Activated CD4-positive, alpha-beta T cell treated with anti-CD3 and anti-CD28 coated beads for 36 hours (primary cell): ENCODE measurements at places on chromosomes 3 and 15.

- no peak for DNase-seq
Observed at GRCh38 chr3:184148076-184148475, 7.1 kb upstream of the DVL3 start.

GRCh38 chr3:31091748-31092147, 197.3 kb upstream of the GADL1 start:
- DNase-seq: no peak

DNA sequence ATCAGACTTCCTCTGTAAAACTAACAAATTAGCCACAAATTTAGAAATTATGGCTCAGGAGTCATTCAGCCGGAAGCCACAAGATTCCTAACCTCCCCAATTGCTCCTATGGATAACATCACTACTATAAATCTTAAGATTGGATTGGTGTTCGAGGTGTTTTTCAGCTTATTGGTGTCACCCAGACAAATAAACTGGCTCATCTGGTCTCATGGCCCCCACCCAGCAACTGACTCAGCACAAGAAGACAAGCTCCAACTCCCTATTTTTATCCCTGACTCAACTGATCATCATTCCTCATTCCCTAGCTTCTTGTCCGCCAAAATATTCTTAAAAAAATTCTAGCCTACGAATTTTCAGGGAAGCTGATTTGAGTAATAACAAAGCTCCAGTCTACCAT, 135.1 kb upstream of the STRIT1 start:
- no peak for DNase-seq

GRCh38 chr15:24966364-24967103, 11.7 kb downstream of the SNRPN start:
- DNase-seq: no peak

GRCh38 chr3:178352326-178353005, 183.8 kb upstream of the KCNMB2 start:
- no peak for DNase-seq

GRCh38 chr3:126901631-126902030, 81.3 kb upstream of the PLXNA1 start:
- DNase-seq: no peak

- DNase-seq: no peak
Observed at GRCh38 chr3:111747490-111747889, 111.6 kb upstream of the PHLDB2 start.

DNA sequence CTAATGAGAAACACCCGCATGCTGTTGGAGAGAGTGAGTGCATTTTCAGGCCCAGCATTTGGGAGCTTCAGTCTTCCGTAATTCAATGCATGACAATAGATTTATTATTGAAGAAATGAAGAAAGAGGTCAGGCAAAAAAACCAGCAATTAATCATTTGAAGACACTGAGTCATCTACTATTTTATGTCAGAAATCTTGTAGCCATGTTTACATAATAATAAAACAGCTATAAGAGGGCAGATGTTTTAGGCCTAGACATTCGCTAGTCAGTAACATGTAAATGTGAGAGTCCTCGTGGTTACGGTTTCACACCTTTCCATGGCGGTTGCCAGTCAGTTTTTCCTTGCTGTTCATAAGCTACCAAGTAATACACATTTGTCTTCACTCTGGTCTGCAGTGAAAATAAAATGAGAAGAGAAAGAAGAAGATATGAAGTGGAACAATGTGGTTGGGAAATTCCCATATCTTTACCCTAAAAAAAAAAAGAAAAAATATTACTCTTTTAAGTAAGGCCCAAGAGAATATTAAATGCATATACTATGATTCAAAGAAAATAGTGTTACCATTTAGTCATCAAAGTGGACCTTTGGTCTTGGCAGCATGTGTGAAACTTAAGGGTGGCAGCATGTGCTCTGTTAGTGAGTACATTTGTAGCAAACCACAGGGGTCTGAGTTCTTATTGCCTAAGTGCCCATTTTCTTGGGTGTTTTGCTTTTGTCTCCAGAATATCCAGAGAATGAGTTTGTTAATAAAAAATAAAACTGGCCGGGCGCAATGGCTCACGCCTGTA, 140.5 kb upstream of the TBL1XR1 start:
- DNase-seq: peak; percentile 89

- DNase-seq: no peak
Observed at GRCh38 chr15:64527263-64527984, 67.0 kb downstream of the ZNF609 start.

GRCh38 chr3:98784042-98784441, 20.9 kb downstream of the ST3GAL6 start:
- DNase-seq: no peak

DNA sequence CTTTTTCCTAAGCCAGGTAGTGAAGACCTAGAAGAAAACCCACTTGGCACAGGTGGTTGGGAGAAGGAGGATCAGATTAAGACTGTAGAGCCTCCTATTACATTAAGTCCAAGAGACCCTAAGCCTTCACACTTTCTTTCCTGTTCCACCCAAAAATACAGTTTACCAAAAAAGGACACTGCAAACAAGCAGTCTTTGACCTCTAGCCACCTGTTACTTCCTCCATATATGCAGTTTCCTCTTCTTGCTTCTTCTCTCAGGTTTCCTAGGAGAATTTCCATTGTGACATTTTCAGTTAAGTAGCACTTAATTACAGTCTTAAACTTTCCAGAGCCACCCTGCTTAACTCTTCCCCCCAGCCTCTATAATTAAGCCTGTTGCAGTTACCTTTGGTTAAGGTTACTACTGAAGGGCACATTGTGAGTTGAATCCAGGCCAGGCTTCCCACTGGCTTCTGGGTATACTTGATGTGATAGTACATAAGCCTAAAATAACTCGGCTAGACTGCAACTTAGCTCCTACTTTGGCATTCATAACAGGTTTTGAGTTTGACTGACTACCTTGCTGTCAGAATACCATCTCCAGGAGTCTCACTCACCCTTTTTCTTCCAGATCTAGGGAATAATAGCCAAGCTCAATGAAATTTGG, 114.2 kb upstream of the UMPS start:
- no peak for DNase-seq

DNA sequence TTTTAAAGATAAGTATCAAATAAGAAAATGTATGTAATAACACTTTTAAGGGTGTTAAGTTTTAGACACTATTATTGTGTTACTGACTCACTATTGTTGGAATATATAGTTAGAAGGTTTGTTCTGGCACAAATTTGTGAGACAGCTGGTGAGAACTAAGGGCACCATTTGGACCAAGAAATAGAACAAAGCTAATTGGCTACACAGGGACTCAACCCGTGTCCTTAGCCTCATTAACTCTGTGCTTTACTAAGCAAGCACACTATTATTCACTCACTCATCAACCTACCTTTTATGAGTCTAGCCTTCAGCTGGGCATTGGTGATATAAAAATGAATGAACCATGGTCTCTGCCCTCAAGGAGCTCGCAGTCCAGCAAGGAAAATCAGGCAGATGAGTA, 4.1 kb upstream of the UNC13C start:
- no peak for DNase-seq

DNA sequence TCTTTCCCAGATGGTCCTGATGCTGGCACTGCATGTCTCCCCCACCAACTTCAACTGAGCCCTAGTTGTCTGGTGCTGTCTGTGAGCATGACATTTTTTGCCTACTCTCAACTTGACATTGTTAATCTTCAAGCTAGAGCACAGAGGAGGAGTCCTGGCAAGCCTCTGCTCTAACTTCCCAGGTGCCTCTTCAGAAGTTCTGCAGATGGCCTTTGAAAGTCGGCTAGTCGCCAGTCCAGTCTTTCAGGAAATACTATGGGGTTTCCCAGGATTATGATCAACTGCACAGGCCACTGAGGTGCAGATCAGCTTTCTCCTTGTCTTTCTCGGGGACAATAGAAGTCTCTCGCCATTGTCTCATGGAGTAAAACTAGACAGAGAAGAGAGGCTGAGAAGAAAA, 86.7 kb downstream of the ST8SIA2 start:
- DNase-seq: no peak

DNA sequence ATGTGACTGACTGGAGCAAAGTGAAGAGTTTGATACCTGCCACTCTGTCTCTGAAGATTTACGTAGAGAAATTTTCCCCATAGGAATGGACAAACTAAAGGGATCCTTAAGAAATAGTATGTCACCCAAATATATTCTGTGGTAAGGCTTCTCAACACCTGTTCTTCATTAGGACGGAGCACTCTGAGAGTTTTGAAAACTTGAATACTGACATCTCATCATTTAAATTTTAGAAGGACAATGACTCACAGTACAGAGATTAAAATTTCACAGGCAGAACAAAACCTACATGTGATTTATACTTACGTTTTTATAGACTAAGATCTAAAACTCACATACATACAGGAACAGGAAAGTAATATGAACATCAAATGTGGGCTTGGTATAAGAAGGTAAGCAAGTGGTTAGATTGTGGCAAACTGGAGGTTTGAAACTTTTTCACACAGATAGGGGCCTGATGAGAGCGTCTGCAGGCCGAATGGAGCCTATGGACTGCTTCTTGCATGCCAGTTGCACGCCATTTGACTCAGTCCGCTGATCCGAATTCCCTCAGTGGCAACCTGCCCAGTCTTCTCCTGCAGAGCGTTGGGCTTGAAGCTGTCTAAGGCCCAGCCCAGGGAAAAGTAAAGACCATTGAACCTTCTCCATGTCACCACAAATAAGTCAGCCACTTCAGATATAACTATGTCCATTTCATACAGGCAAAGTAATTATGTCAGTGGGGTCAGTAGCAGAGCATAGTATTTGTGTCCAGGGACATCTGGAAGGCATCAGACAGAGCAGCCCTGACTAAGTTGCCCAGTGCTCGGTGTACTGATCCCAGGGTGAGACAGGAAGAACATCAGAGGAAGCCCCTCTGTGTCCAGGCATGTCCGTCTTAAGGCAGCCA, 45.7 kb downstream of the ZBTB38 start:
- peak; percentile 58 for DNase-seq

DNA sequence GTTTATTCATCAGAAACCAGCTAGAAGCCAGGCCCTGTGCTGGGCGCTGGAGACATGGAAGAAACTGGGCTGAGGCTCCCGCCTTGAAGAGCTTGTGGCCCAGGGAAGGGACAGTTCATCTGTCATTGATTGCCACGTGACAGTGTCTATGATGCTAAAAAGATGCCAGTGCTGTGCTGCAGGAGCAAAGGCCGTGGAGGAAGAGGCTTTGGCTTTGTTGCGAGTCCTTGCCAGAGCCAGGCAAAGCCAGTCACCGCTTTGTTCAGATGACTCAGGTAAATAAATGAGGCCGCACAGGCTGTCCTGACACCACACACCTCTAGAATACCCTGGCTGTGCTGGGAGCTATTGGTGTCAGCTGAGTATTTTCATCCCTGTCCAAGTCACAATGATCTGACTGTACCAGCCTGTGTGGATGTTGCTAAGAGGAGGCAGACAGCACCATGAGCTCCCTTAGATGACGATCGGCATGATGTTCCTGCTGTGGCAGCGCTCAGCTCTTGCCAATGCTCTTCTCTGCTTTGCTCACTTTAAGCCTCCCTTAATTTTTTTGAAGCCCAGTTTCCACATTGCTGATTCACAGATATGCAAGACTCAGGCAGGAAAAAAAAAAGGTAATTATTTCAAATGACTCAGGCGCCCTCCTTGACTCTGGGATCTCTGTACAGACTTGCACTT, 77.5 kb downstream of the CCNL1 start:
- no peak for DNase-seq

GRCh38 chr3:64093825-64094712, 70.8 kb upstream of the PSMD6 start:
- no peak for DNase-seq

- DNase-seq: no peak
Observed at GRCh38 chr15:65410036-65410435, 12.7 kb downstream of the IGDCC4 start.

DNA sequence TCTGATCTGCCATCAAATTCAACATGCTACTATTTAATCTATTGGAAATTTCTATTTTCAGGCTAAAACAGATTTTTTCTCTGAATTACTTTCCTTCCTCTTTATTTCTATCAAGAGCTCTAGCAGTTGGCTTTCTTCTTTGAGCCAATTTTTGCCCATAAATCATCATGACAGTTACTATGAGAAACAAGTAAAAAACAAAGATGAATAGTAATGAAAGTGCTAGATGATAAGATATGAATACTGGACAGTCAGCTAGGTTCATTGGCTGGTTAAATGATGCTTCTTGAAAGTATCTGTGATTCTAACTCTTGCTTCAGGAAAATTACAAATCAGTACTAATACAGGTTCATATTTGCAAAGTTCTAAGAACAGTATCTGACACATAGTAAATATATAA, 38.6 kb upstream of the NANOGP8 start:
- no peak for DNase-seq

- DNase-seq: no peak
Observed at GRCh38 chr3:194686414-194686815, 732 bp downstream of the FAM43A start.

DNA sequence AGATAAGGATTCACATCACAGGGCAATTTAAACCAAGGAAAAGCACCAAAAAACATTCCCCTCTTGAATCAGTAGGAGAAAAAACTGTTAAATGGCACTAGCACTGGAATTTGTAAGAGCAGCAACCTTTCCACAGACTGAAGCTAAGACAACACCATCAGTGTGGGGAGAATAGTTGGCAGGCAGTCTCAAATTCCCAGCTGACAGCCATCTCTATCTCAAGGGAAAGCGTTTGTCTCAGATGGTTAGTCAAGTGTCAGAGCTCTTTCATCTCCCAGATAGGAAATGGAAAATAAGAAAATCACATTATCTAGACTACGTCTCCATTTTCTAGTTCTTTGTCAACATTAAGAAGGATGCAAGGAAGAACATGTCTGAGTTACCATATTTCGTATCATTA, 228.7 kb downstream of the WDR72 start:
- no peak for DNase-seq

GRCh38 chr3:11944052-11944673, 60.0 kb upstream of the SYN2 start:
- no peak for DNase-seq

- DNase-seq: no peak
Observed at GRCh38 chr3:172647080-172647479, 63.8 kb downstream of the NCEH1 start.

- DNase-seq: no peak
Observed at GRCh38 chr15:75019916-75020315, 3.5 kb upstream of the PPCDC start.

- DNase-seq: no peak
Observed at GRCh38 chr15:86735247-86736040, 655.8 kb downstream of the AGBL1 start.

GRCh38 chr3:118543832-118544231, 490.8 kb downstream of the IGSF11 start:
- no peak for DNase-seq

DNA sequence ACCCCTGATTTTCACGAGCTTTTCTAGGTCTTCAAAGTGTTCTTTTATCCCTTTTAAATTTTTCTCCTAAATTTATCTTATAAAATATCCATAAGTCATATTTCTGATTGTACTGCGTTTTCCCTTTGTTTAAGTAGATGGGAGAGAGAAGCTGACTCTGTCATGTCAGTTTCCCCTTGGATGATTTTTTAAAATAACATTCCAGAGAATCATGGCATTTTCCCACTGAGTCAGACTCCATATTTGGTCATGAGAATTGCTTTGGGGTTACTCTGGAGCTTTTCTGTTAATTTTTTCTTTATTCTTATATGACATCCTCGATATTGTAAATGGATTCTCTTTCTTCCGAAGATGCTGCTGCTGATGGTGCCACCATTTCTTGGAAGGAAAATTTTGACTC, 28.6 kb upstream of the UMPS start:
- DNase-seq: no peak

GRCh38 chr3:98728672-98729071, 34.5 kb upstream of the ST3GAL6 start:
- no peak for DNase-seq
